ENCODE measurements at places on chromosomes 4 and X.

DNA sequence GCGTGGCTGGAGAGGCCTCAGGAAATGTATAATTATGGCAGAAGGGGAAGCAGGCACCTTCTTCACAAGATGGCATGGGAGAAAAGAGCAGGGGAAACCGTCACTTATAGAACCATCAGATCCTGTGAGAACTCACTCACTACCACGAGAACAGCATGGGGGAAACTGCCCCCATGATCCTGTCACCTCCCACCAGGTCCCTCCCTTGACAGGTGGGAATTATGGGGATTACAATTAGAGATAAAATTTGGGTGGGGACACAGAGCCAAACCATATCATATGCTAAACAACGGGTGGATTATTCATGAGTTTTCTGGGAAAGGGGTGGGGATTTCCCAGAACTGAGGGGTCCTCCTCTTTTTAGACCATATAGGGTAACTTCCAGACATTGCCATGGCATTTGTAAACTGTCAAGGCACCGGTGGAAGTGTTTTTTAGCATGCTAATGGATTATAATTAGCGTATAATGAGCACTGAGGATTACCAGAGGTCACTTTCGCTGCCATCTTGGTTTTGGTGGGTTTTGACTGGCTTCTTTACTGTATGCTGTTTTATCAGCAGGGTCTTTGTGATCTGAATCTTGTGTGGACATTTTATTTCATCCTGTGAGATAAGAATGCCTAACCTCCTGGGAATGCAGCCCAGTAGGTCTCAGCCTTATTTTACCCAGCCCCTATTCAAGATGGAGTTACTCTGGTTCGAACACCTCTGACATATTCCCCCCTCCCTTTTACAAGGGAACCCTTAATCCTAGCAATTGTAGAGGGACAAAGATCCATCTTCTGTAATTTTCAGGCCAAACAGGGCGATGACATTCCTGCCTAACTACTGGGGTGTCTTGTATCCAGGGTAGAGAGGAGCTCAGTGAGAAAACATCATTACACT lies 27.6 kb upstream of the ZNF81 start:
- no peak for DNase-seq

- DNase-seq: no peak
These were observed 102.9 kb upstream of the PAQR3 start for GRCh38 chr4:79042079-79042674.

- DNase-seq: no peak
These were observed 100.9 kb downstream of the GASK1B start for GRCh38 chr4:158071931-158072330.

GRCh38 chr4:26294904-26295303 lies 25.9 kb upstream of the RBPJ start:
- no peak for DNase-seq

DNA sequence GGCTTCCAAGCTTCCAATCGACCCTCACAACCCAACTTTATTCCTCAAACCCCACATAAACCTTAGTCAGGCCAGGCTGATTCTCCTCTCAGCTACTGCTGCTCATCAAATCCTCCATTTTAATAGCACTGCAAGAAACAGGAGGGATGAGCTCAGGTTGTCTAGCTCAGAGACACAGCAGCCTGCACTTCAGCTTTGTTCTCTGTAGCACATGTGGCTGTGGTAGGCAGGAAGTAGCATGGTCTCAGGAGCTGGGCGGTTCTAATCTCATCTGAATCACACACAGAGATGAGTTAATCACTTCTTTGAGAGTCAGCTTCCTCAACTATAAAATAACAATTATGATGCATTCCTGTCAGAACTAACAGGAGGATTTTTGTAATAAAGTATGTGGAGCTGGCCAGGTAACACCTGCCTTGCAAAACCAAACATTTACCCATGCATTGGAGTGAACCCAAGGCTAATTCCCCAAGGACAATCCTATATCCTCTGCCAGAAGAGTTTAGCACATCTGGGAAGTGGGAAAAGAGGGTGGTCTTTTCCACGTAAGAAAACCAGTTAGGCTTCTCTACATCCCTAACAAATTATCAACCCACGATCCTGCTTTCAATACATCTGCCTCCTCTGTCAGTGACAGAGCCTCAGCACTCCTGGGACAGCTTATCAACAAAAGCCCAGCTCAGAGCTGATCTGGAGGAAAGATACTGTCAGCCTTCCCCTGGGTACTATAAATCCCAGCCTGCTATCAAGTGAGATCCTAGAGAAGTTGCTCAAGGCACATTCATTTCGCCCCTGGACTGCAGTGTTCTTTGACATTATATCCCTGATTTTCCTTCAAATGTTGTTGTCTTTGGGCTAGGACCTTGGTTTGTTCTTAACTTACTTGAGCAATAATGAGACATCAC lies 32.8 kb downstream of the ELOVL6 start:
- DNase-seq: peak; percentile 19

- DNase-seq: no peak
These were observed 71.1 kb upstream of the ZCCHC13 start for GRCh38 chrX:74232859-74233258.

- DNase-seq: no peak
These were observed 18.2 kb downstream of the PTTG2 start for GRCh38 chr4:37978248-37978924.

DNA sequence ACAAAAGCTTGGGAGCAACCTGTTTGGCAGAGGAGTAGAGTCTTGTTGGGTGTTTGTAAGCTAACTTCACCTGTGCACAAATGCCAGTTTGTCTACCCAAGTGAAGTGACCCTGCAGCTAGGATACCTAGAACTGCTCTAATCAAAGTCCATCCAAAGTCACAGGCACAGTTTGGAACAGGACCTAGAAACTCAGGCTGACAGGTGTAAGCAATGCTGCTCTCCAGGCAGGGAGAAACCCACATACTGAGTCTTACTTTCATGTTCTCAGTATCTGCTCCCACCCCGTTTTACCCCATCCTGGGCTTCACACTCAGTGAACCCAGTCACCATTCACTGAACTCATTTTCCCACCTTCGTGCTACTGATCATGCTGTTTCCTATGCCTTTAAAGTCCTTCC lies 40.3 kb downstream of the MAML3 start:
- DNase-seq: no peak

GRCh38 chr4:112637552-112637866 lies 566 bp downstream of the LARP7 start:
- DNase-seq: no peak

DNA sequence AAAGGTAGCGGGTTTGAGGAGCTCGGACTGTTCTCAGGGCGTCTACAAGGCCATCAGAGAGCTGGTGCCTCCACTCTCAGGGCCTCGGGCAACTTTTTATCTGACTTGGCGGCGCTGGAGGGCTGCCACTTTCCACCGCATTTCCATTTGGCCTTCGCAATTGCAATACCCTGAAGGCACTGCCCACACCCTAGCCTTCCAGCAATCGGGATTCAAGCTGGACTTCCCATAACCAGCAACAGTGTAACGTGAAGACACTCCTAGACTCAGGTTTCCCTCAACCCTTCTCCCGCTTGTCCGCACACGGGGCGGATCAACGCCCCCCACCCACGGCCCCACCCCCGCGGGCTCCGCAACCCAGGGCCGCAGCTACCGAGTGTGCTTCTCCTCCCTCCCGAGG lies 50.2 kb upstream of the BCOR start:
- DNase-seq: no peak

DNA sequence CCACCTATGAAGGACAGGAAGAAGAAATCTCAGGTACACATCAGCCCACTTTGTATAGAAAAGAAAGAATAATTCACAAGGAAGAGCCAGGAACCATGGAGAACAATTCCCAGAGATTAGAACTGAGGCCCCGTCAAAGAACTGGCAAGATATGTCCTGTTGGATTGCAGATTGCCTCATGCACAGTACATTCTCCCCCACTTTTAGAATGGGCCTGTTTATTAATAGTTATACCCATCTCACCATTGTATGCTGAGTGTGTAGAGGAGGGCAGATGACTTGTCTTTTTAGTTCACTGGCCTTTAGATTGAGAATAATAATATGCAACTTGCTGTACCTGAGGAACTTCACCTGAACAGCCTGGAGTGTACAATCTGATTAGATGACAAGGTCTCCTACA lies 315.6 kb upstream of the HAND2 start:
- no peak for DNase-seq

- DNase-seq: no peak
These were observed 361.6 kb downstream of the PACRGL start for GRCh38 chr4:21061902-21062301.

GRCh38 chr4:833156-833555 lies 7.2 kb upstream of the CPLX1 start:
- no peak for DNase-seq

DNA sequence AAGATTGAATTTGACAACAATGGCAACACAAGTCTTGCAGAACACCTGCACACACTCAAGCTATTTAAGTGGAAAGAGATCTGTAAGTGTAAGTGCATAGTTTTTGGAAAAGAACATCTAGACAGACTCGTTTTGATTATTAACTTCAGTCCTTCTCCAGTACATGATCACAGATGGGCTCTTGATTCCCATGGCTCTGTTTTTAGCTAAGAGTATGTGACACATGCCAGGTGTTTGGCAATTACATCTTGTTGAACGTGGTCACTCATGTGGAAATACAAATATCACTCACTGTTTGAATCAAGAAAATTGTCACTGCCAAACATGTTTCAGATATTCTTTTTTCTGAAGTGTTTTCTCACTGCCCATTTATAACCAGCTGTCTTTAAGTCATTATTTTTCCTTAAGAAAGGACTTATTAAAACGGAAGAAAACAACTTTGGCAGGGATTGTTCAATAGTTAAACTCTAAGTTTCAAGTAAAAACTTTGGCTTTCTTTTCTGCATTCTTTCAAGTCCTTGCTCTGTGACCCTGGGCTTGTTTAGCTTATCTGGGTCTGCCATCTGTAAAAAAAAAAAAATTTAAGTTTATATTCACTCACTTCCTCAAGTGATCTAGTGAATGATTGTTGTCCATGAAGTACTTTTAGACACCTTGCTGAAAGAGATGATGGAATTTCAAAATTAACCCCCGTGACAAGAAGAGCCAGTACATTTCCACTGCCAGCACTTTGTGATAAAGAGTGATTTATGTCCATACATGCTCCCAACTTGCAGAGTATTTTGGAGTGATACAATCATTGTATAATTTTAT lies 125.4 kb downstream of the ATXN3L start:
- no peak for DNase-seq

- DNase-seq: no peak
These were observed 526.5 kb downstream of the TRIML1 start for GRCh38 chr4:188665491-188666457.

GRCh38 chr4:152613841-152614721 lies 65.7 kb downstream of the TMEM154 start:
- no peak for DNase-seq

- DNase-seq: no peak
These were observed 87.7 kb downstream of the FAM53A start for GRCh38 chr4:1596393-1596792.

DNA sequence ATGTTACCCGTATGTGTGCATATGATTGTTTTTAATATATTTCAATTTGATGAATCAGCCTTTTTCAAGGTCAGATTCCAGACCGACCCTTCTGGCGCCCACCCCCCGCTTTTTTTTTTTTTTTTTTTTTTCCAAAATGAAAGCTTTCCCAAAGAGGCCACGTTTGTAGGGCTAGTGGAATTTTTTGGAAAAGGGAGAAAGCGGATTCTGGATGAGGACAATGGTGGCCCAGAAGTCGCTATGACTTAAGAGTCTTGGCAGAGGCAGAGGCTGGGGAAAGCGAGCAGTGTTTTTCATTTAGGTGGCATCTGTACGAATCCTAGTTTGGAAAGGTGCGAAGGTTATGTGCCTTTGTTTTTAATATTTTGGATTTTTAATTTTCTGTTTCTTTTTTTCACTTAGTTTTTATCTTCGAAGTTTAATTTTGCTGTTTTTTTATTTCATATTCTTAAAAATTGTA lies 14.6 kb downstream of the NDUFB11 start:
- DNase-seq: no peak

DNA sequence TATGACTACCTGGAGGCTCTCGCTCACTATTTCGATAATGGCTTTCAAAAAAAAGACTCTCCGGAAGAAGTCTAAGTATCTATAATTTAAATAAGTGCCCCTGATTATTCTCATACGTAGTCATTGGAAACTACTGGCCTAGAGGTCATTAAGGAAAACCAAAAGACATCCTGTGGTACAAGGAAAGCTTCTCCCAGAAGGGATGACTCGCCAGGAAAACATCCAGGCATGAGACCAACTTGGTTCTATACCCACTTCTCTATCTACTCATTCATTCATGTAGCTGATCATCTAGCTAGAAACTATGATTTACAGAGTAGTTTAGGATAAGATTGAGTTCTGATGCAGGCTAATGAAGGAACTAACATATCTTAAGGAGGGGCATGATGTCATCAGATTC lies 37.7 kb downstream of the SOX3 start:
- DNase-seq: no peak

DNA sequence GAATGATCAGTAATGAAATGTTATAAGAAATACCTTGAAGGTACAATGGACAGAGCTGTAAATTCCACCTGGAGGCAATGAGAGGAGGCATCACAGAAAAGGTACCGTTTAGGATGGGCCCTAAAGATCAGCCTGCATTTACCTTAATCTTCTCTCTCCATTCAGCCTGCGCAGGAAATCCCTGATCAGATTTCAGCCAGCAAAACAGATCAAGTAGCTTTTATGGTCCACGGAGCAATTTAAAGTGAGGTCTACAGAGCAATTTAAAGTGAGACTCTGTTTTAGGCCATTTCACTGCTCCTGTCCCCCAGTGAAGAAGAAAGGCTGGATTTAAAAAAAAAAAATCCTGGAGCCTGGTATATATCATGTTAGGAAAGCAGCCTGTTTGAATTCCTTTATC lies 195.1 kb upstream of the VCX start:
- DNase-seq: no peak

GRCh38 chr4:94419956-94420355 lies 31.8 kb upstream of the PDLIM5 start:
- no peak for DNase-seq

DNA sequence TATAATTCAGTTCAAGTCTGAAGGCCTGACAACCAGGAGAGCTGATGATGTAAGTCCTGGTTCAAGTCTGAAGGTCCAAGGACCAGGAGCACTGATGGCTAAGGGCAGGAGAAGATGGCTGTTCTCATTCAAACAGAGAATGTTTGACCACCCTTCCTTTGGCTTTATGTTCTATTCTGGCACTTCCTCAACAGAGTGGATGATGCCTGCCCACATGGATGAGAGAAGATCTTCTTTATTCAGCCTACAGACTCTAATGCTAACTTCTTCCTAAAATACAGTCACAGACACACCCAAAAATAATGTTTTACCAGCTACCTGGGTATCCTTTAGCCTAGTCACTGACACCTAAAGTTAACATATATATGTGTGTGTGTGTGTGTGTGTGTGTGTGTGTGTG lies 25.6 kb upstream of the IRF2 start:
- no peak for DNase-seq

GRCh38 chr4:160567634-160568033 lies 1464.8 kb downstream of the RAPGEF2 start:
- no peak for DNase-seq

Data from stimulated activated CD8-positive, alpha-beta memory T cell treated with anti-CD3 and anti-CD28 coated beads, Interleukin-4, amount 100 ng/mL, for 24 hours (primary cell).